NCI-H2171 (cell line): ENCODE measurements at places on chromosomes 1 and 21.

GRCh38 chr1:201562257-201562656 lies 23.3 kb downstream of the NAV1 start:
- no peak for DNase-seq

DNA sequence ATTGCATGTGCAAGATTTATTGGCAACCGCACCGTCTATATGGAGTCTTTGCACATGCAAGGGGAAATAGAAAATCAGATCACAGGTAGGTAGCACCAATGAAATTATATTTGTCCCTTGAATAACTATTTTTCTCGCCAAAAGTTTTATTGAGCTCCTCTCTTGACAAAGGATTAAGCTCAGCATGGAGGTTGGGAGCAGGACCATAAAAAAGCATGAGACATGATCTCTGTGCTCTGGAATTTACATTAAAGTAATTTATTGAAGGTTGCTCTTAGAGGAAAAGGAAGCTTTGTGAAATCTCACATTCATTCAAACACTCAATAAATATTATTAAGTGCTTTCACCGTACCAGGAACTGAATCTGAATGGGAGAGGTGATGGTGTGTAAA lies 66.0 kb upstream of the UBE2U start:
- no peak for DNase-seq

DNA sequence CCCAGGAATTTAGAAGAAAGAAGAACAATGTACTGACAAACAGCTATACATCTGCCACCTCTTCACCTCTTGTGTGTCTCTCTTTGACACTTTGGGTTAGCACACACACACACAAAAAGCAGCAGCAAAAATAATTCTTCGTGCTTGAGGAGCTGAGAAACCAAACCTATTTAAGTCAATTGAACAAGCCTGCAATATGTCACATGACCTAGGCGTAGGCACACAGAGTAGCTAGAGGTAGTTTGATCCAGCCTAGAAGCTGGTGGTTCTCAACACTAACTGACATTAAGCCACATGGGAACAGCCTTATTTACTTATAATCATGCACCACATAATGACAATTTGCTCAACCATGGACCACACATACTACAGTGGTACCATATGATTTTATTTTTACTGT lies 32.3 kb downstream of the RRAGC start:
- no peak for DNase-seq

GRCh38 chr1:119372503-119373086 lies 4.0 kb downstream of the HAO2 start:
- no peak for DNase-seq

DNA sequence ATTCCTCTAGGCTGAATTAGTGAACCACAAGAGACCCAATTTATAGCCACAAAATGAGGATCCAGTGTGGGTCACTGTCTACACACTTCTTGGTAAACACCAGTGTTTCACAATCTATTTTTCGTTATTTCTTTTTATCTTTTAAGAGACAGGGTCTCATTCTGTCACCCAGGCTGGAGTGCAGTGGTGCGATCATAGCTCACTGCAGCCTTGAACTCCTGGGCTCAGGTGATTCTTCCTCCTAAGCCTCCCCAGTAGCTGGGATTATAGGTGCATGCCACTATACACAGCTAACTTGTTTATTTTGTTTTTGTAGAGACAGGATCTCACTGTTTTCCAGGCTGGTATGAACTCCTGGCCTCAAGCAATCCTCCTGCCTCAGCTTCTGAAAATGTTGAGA lies 29.3 kb upstream of the SLC45A3 start:
- no peak for DNase-seq

DNA sequence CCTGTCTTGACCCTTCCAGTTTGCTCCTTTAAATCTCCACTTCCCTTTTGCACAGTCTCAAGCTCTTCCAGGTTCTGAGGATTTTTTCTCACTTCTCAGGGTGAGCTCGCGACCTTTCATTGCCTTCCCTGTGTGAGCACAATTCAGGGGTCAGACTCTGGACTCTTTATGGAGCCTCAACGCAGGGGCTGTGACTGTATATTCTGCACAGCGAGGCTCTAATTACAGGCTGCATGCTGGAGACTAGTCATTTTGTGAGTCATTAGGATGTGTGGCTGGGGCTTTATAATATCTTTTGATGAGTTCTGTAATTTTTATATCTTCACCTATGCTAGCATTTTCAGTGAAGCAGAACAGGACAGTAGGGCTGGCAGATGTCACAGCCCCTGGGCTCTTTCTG lies 270.7 kb downstream of the KAZN start:
- no peak for DNase-seq

- no peak for DNase-seq
Measured at GRCh38 chr1:53890522-53890941, 935 bp upstream of the YIPF1 start.

- no peak for DNase-seq
Measured at GRCh38 chr1:179955287-179955680, 674 bp downstream of the CEP350 start.

DNA sequence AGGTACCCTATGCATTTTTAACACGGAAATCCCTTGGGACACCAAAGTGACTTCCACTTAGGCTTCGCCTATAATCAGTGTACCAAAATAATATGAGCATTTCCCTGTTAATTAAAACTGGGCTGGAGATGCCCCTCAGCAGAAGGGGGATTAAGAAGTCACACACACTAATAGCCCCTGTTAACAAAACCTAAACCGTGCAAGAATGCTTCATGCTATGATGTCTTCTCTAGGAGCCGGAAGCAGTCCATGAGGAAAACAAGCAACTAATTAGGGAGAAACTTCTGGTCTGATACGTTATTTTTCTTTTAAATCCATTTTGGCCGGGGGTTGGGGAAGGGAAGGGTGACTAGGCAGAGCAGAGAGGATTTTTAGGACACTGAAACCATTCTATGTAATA lies 123.4 kb downstream of the ESRRG start:
- DNase-seq = peak; percentile 16

DNA sequence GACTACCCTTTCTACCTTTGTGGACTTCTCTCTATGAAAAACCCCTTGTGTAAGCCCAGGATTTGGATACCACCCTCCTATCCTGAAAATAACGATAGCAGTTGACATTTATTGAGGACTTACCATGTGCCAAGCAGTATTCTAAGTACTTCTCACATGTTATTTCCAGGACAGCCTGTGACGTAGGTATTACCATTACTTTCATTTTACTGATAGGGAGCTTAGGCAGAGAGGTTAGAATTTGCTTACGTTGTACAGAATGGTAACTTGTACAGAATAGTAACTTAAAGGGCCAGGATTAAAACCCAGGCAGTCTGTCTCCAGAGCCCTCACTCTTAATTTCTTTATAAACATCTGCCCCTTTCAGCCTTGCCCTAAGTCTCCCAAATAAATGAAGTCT lies 138.3 kb downstream of the NTMT2 start:
- no peak for DNase-seq

DNA sequence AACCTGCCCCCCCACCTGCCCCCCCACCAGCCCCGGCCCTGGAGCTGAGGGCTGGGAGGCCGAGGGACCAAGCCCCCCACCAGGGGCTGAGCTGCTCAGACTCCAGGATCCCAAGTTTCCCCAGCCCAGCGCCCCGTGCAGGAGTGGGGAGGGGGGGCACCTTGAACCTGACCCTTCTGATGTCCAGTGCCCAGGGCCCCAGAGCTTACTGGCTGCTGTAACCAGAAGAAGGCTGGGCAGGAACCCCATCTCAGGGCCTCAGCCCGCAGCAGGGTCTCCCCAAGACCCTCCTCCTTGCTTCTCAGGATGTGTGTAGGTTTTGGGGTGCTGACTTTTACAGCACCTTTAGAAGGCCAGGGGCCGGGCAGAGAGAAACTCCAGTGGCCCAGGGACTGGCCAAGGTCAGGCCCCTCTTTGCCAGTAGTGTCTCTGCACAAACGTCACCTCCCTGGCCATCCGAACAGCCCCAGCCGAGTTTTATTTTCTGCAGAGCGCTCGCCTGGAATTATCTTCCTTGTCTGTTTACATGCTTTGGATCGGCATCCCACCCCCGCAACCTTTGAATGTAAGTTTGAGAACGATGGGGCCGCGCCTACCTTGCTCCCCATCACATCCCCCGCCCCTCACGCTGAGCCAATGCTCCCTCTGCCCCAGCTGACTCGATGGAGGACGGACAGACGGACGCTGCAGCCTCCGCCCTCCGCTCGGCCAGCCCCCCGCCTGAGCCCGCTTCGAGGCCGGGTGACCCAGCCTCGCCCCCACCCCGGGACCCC lies 70.1 kb upstream of the CASZ1 start:
- DNase-seq = no peak

GRCh38 chr1:54051933-54052430 lies 1.0 kb downstream of the TMEM59 start:
- no peak for DNase-seq

- no peak for DNase-seq
Measured at GRCh38 chr1:246425139-246425794, 81.8 kb downstream of the SMYD3 start.

GRCh38 chr1:167173516-167174184 lies 47.0 kb upstream of the POU2F1 start:
- no peak for DNase-seq

DNA sequence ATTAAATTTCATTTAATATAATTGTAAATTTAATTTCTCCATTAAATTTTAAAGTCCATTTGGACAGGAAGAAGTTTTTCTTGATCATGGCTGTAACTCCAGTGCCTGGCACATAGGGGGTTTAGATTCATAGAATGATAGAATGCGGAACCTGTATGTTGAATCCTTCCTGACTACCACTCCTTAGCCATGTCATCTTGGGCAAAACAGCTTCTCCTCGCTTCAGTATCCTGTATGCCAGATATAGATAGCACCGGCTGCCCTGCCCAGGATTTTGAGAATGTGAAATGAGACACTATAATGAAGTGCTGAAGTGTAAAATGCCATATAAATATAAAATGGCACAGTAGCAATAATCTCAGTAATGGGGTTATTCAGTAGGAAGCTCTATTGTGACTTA lies 6.4 kb downstream of the DYRK1A start:
- DNase-seq = no peak

DNA sequence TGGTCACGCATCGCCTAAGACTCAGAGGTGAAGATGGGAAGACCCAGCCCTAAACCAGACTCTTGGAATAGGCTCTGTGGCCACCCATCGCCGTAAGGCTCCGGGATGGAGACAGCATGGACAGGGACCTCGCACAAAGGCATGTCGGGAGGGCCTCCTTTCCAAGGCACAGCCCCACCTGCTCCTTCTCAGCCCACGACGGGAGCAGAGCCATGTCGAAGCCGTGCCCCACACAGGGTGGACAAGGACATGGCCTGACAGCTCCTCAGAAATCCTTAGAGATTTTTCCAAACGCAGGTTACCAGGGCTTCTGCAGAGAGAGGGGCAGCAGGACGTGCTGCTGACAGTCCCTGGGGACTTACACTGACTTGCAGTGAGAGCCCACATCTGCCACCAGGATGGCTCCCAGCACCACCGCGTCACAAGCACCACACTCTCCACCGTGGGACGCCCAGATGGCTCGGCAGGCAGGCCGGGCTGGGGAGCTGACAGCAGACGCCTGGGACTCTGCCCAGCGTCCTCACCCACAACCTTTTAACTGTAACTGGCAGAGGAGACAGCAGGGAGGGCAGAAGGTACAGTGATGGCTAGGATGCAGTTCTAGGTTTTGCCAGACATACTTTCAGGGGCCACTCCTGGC lies 12.0 kb downstream of the SSU72 start:
- peak; percentile 99 for DNase-seq

DNA sequence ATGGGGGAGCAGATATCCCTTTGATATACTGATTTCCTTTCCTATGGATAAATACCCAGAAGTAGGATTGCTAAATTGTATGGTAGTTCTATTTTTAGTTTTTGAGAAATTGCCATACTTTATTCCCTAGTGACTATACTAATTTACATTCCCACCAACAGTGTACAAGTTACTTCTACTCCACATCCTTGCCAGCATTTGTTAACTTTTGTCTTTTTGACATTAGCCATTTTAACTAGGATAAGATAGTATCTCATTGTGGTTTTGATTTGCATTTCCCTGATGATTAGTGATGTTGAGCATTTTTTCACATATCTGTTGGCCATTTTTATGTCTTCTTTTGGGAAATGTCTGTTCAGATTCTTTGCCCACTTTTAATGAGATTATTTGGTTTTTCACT lies 620.6 kb upstream of the CAMK1G start:
- DNase-seq = no peak

- DNase-seq = no peak
Measured at GRCh38 chr1:78420181-78420580, 70.6 kb upstream of the PTGFR start.

DNA sequence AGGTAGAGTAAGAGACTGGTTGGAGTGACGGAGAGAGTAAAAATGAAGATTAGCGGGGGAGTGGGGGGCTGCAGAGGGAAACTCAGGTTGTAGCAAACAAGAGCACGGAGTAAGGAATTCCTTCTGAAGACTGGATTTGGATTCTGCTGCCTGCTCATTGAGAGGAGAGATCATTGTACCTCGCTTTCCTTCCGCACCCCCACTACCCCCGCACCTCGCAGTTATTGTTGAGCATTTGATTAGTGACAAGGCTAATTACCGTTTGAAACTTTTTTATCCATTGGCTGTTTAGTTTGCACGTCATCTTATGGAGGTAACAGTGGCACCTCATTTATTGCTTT lies 463 bp downstream of the PRPF3 start:
- DNase-seq = no peak

DNA sequence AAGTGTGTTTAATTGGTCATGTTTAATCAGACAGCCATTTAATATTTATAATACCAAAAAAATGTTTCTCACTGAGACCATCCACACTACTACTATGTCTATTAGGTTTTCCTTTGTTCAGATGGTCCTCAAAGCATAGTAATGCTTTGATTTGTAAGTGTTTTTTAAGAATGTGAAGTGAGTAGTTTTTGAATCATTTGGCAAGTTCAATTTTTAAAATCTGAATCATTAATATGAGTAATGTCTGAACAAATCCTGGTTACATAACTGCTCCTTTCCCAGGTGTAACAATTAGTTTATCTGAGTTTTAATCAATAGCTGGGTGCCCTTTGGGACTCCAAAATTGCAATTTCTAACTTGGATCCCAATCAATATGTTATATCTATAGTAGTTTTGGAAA lies 23.5 kb upstream of the RPL5 start:
- DNase-seq = no peak

GRCh38 chr1:37325509-37326437 lies 148.6 kb upstream of the ZC3H12A start:
- DNase-seq = no peak

DNA sequence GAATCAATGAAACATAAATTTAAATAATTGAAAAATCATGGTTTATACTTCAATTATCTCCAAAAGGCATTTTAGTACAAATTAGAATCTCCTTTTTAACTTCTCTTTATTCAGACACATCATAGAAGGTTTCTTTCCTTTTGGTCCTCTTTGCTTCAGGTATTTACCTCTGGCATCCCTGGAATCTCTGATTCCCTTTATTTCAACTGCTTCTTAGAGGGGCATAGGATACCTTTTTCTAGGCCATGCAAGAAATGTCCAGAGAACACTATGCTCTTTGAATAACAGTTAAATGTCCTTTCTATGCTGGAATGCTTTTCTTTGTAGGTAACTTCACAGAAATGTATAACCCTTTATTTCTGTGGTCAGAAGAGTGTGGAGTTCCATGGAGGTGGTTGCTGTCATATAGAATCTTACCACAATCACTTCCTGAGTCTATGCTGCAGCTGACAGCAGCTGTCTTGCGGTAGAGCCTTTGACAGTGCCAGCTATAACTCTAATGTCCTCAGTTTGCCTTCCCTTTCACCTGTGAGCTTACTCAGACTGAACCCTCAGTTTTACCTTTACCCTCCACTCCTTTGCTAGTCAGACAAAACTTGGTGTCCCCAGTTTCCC lies 8.6 kb downstream of the LAMC2 start:
- DNase-seq = no peak
